ENCODE measurements at places on chromosomes 4 and X. TPM values are rescaled to one million over a fixed set of nuclear protein-coding genes. Genes with fewer than 3 reads are reported as not detected.

Gene GLRB
- 11.7 TPM for total RNA-seq

Gene ALAS2
- total RNA-seq: not detected

Gene POLR2B
- total RNA-seq: 126 TPM

Gene CD40LG
- not detected for total RNA-seq

Gene NAA15
- 62.9 TPM for total RNA-seq

Gene RAB33B
- 22.0 TPM for total RNA-seq

Gene APOOL
- 8.1 TPM for total RNA-seq

Gene SPATA18
- 17.2 TPM for total RNA-seq

Gene CCNG2
- 18.4 TPM for total RNA-seq

Gene BCAP31
- total RNA-seq: 240 TPM

Gene TEX11
- not detected for total RNA-seq

Gene IL9R
- total RNA-seq: 0.19 TPM

Gene SHROOM3
- total RNA-seq: 3.3 TPM

Gene RTL3
- total RNA-seq: 0.19 TPM

Gene DGKK
- total RNA-seq: not detected

Gene ENPP6
- total RNA-seq: not detected

Gene TEX13D
- total RNA-seq: not detected

Gene CT83
- not detected for total RNA-seq

Gene TBX22
- total RNA-seq: not detected

Gene PLAC1
- total RNA-seq: not detected

Gene KLKB1
- total RNA-seq: under 0.01 TPM

Gene PTCHD1
- not detected for total RNA-seq

Gene CTAG2
- not detected for total RNA-seq

Gene ZNF185
- 4.2 TPM for total RNA-seq

Gene ARMCX4
- total RNA-seq: 6.8 TPM

Gene FAM114A1
- total RNA-seq: 527 TPM

Gene IGFBP7
- total RNA-seq: 2,784 TPM

Gene MED14
- 11.3 TPM for total RNA-seq

Gene FMR1NB
- not detected for total RNA-seq

Gene MAGEA4
- not detected for total RNA-seq

Gene TKTL2
- not detected for total RNA-seq

Gene PRDM8
- 8.8 TPM for total RNA-seq
